ENCODE measurements at places on chromosomes 2 and 18. TPM values are rescaled to one million over a fixed set of nuclear protein-coding genes. Genes with fewer than 3 reads are reported as not detected.

- no peak for DNase-seq
Measured at GRCh38 chr18:79397247-79397829, 1.6 kb downstream of the NFATC1 start.

- DNase-seq: no peak
Measured at GRCh38 chr2:85577386-85578242, at the start of gene VAMP8. TSS of gene VAMP8 (plus strand) at chr2:85577586. CDS start at chr2:85577647, 61 bp downstream.

DNA sequence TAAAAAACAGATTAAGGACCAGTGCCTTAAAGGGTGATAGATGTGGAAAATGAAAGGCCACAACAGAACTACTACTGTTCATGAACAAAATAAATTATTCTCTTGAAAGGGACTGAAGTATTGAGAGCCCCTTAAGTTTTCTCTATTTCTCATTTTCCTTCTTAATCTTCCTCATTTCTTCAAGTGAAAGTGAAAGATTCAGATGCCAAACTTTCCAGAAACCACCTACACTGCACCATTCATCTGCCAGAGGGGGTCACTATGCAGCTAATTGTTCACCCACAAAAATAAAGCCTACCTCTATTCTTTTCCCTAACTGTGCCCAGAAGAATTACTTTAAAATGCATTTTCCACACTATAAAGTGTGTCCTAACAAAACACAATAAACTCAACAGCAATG, 140.1 kb downstream of the NR4A2 start:
- no peak for DNase-seq

DNA sequence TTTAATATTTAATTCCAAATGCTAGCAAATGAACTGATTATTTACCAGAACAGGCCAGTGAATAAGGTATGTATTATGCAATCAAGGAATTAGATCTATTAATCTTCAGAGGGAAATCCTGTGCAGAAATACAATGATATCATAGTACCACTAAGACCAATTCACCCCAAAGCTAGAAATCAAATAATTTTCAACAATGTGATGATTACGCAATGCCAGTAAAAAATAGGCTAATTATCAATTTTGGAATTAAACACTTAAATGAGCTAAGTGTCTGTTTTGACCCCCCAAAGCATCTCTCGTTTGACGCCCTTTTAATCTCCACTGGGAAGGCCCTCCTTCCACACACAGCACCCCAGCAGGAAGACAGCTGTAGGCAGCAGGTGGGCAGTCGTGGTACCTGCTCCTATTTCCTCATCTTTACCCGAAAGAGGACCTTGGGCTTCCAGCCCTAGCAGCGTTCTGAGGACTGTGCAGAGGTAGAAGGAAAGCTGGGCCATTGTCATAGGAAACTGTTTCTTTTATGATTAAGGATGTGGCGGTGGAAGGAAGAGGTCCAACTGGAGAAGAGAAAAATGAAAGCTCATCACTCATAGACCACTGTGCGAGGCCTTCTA, 84.7 kb downstream of the MBP start:
- no peak for DNase-seq

- no peak for DNase-seq
Measured at GRCh38 chr2:69693059-69693774, 48.7 kb upstream of the ANXA4 start.

GRCh38 chr2:119254601-119255080, 31.0 kb downstream of the STEAP3 start:
- no peak for DNase-seq

SETBP1 gene
- total RNA-seq: 23.5 TPM

CCDC102B gene
- 3.3 TPM for total RNA-seq

SCG2 gene
- total RNA-seq: 0.32 TPM

ATG9A gene
- total RNA-seq: 135 TPM
